Upper lobe of left lung (tissue), 6 donors: ENCODE measurements at places on chromosomes 12 and 14. TPM values are rescaled to one million over a fixed set of nuclear protein-coding genes. Genes with fewer than 3 reads are reported as not detected.

KRT79 gene
- 0.30 TPM for total RNA-seq

TSPAN19 gene
- total RNA-seq, result not detected

SYNDIG1L gene
- total RNA-seq, result 10.5 TPM

OR4K13 gene
- total RNA-seq, result not detected
